ENCODE measurements at places on chromosomes 12 and 14. TPM values are rescaled to one million over a fixed set of nuclear protein-coding genes. Genes with fewer than 3 reads are reported as not detected.

Gene CD4
- total RNA-seq: 244 TPM

Gene ITGB7
- 71.4 TPM for total RNA-seq

DNA sequence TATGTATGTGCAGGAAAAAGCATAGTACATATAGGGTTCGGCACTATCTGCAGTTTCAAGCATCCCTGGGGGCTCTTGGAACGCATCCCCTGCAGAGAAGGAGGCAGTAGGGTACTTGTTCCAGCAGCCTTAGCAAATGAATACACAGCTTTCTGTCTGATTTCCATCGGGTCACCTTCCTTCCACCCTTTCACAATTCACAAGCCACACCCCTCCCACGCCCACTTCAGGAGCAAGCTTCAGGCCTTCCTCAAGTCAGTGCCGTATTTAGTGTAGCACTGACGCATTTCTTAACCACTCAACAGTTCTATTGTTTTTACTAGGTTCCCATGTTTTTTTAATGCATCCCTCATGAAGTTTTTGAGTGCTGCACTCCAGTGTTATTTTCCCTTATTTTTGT is 64.2 kb downstream of the CLMN start:
- DNase-seq: no peak

DNA sequence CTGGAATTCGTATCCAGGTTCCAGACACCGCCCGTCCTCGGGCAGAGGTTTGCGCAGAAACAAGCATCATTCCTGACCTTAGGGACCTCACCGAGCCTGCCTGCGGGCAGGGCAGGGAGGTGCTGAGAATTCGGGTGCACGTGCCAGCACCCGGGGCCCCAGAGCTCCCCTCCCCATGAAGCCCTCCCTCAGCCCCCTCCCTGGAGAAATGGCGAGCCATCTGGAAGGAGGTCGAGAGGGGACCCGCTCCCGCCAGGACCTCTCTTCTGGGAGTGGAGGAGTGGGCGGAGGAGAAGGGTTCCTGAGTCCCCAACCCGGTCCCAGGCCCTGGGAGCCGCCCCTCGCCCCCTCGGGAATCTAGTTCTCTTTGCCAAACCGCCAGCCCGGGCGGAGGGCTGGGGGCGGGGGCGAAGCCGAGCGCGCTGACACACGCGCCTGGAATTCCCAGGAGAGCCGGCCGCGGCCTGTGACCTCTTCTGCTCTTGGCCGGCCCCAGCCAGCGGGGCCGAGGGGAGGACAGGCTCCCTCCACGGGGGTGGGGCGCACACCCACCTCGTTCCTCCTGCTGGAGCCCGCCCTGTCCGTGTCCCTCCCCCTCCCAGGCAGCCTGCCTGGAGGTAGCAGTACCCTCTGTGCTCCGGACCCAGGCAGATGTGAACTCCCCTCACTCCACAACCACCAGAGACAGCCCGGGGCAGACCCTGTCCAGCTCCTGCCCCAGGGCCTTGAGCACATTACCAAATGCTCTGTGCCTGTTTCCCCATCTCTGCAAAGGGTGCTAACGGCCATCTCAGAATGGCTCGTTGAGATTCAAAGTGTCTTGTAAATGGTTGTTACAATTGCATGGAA is 23.0 kb upstream of the GPR132 start:
- DNase-seq: no peak

- DNase-seq: no peak
Observed at GRCh38 chr12:54306925-54307741, 6.3 kb upstream of the NFE2 start.

- no peak for DNase-seq
Observed at GRCh38 chr12:106106892-106107291, 31.9 kb downstream of the NUAK1 start.
